Muscle of leg (tissue), 16 donors: ENCODE measurements at places on chromosomes 7 and 10. TPM values are rescaled to one million over a fixed set of nuclear protein-coding genes. Genes with fewer than 3 reads are reported as not detected.

TCF7L2 gene
- 14.9 TPM for total RNA-seq

OR2A12 gene
- not detected for total RNA-seq

NME8 gene
- total RNA-seq: 0.22 TPM

KCND2 gene
- 1.3 TPM for total RNA-seq
